Spinal cord (tissue), 10 donors: ENCODE measurements at places on chromosomes 5 and 9. TPM values are rescaled to one million over a fixed set of nuclear protein-coding genes. Genes with fewer than 3 reads are reported as not detected.
A peak's percentile ranks its signal among the peaks of the same experiment; 100 is the strongest.

- DNase-seq: no peak
- no peak overlapping the region for H3K4me3 ChIP-seq
- H3K36me3 ChIP-seq: no peaks in the 10 kb centered on the region
Observed at GRCh38 chr5:109959652-109960051, 269.9 kb downstream of the MAN2A1 start.

GRCh38 chr9:122070728-122071515 is 22.2 kb downstream of the TTLL11 start:
- peaks cover 10% of the 10 kb centered on the region for H3K4me1 ChIP-seq
- H3K27me3 ChIP-seq: no peaks in the 10 kb centered on the region
- H3K4me3 ChIP-seq: no peak overlapping the region
- no peak for DNase-seq
- no peaks in the 10 kb centered on the region for H3K36me3 ChIP-seq

- H3K27ac ChIP-seq: no peak overlapping the region
- no peaks in the 10 kb centered on the region for H3K36me3 ChIP-seq
- H3K4me1 ChIP-seq: no peaks in the 10 kb centered on the region
- H3K27me3 ChIP-seq: no peaks in the 10 kb centered on the region
Observed at GRCh38 chr5:55680353-55680752, 31.8 kb downstream of the SLC38A9 start.

DNA sequence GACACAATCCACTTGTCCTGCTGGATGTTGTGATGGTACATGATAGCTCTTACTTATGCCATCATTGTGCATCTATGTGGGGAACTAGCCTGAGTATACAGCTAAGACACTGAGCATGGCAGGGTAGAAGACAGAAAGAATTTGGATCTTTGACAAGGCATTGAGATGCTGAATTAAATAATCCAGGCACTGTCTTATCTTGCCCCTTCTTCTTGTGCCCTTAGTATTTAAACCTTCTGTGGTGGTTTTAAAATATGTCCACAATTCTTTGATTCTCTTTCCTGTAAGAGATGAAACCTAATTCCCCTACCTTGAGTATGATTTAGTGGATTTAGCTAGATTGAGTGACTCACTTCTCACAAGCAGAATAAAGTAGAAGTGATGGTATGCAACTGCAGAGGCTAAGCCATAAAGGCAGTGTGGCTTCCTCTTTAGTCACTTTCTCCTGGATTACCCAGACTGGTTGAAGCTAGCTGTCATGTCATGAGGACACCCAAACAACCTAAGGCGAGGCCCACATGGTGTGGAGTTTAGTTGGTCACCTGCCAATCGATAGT is 174.0 kb upstream of the NREP start:
- H3K27ac ChIP-seq: no peak overlapping the region
- no peaks in the 10 kb centered on the region for H3K4me1 ChIP-seq
- no peaks in the 10 kb centered on the region for H3K27me3 ChIP-seq
- H3K4me3 ChIP-seq: no peak overlapping the region
- no peaks in the 10 kb centered on the region for H3K36me3 ChIP-seq

ERGIC1 gene
- 86.9 TPM for total RNA-seq

GRCh38 chr5:42858031-42858643 is 46.4 kb upstream of the SELENOP start:
- no peak for DNase-seq
- H3K27ac ChIP-seq: peak overlapping the region; percentile 36
- no peaks in the 10 kb centered on the region for H3K36me3 ChIP-seq
- no peak overlapping the region for H3K4me3 ChIP-seq
- H3K4me1 ChIP-seq: peaks cover 4% of the 10 kb centered on the region

DNA sequence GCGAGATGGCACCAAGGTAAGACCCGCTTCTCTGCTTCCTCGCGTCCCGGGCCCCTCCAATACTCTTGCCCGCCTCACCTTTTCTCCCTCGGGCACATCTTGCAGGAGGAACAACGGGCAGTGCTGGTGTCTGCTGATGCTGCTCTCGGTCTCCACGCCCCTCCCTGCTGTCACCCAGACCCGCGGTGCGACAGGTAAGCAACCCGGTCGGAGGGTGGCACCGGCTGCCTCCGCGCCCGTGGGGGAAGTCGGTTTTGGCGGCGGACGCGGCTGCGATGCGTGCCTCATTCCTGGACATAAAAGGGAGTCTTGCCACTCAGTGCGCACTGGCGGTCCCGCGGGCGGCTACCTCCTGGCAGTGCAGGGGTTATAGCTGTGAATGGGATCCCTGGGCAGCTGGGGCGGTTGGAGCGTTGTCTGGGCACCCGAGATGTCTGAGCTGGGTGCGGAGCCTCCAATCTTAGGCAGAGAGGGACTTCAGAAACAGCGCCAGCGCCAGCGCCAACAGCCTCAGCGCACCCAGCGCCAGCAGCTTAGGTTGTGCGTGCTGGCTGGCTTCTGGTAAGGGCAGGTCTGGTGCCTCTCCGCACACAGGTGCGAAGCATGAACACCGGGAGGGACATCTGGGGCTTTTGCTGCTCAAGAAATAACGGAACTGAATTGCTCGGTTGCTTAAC is 488 bp downstream of the COL15A1 start:
- no peak overlapping the region for H3K27ac ChIP-seq
- no peak for DNase-seq
- H3K4me1 ChIP-seq: peaks cover 14% of the 10 kb centered on the region
- peaks cover 42% of the 10 kb centered on the region for H3K27me3 ChIP-seq

DNA sequence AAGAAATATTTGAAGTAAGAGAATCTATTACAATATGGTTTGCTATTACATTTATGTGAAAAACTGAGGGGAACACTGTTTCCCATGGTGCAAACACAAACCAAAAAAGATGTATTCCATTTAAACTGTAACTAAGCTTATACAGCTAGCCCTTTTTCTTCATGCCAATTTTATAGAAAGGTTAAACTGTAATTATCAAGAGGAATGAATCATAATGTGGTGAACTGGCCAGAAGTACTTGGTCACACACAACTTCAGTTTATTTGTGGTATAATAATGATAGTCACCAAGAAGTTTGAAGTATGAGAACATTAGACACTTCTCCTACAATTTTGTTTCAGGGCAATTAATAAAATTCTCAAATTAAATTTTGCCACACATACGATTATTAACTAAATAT is 177.9 kb downstream of the XRCC4 start:
- no peak for DNase-seq
- H3K27ac ChIP-seq: no peak overlapping the region
- no peaks in the 10 kb centered on the region for H3K36me3 ChIP-seq
- H3K4me1 ChIP-seq: peaks cover 5% of the 10 kb centered on the region
- no peak overlapping the region for H3K4me3 ChIP-seq

DNA sequence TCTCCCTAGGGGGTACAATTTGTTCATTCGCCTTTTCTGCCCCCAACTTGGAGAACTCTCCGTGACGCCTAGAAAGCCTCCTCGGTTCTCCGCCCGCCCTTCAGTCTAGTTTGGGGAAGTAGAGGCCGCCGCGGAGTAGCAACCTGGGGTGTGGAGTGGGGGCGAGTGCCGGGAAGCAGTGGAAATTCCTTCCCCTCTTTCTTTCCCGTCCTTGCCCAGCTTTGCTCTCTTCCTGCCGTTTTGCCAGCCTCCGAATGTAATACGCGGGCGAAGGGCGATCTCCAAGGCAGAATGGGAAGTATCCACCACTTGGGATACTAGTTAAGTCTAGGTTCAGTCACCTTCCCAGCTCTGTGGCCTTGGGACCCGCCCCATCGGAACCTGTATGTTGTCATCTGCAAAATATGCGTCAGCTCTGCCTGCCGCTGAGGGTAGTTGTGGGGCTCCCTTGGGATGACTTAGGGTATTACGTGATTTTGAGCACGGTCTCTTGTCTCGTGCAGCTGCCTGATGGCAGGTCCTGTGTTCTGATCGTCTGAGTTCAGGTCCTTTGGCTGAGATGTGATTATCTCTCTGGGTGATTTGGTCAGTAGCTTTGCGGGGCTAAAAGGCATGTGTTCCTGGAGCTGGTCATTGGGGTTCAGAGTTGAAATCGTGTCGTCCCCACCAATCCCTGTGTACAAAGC is 724 bp downstream of the PAM start:
- DNase-seq: no peak
- H3K27ac ChIP-seq: peak overlapping the region; percentile 67
- peaks cover 8% of the 10 kb centered on the region for H3K27me3 ChIP-seq
- peaks cover 20% of the 10 kb centered on the region for H3K4me1 ChIP-seq

SAXO1 gene
- 0.10 TPM for total RNA-seq

DNA sequence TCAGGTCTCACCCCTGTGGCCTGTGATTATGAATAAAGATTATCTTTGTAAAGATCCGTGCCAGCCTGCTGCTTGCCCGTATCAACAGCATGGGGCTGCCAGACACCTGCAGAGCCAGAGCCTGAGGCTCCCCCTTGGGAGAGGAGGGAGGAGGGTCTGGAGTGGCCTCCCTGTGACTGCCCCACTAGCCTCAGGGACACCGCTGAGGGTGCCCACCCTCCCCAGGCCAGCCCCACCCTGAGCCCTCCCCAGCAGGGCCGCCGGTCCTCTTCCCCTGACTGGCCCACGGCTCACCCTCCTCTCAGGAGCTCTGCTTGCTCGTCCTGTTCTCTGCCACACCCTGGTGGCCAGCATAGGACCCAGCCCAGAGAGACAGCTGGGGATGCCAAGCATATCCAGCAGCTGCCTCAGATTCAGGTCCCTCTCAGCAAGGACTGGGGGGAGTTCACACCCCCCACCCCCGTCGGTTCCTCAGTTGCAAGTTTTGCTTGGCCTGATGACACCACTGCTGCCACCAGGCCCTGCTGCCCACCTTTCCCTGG is 1.9 kb downstream of the SSNA1 start:
- H3K4me1 ChIP-seq: peaks cover 68% of the 10 kb centered on the region
- peaks cover 92% of the 10 kb centered on the region for H3K36me3 ChIP-seq
- H3K27ac ChIP-seq: no peak overlapping the region
- no peak for DNase-seq
- H3K4me3 ChIP-seq: no peak overlapping the region

GRCh38 chr9:124477648-124478285 is 27.5 kb downstream of the ADGRD2 start:
- H3K4me3 ChIP-seq: no peak overlapping the region
- H3K4me1 ChIP-seq: peaks cover 34% of the 10 kb centered on the region
- no peaks in the 10 kb centered on the region for H3K36me3 ChIP-seq
- H3K27ac ChIP-seq: no peak overlapping the region
- H3K27me3 ChIP-seq: peaks cover 33% of the 10 kb centered on the region

- peak overlapping the region; percentile 58 for H3K4me3 ChIP-seq
- H3K27me3 ChIP-seq: no peaks in the 10 kb centered on the region
- H3K36me3 ChIP-seq: peaks cover 8% of the 10 kb centered on the region
- peak overlapping the region; percentile 87 for H3K27ac ChIP-seq
- peaks cover 40% of the 10 kb centered on the region for H3K4me1 ChIP-seq
Observed at GRCh38 chr5:141478321-141478945, 2.7 kb downstream of the PCDHGC3 start.

DNA sequence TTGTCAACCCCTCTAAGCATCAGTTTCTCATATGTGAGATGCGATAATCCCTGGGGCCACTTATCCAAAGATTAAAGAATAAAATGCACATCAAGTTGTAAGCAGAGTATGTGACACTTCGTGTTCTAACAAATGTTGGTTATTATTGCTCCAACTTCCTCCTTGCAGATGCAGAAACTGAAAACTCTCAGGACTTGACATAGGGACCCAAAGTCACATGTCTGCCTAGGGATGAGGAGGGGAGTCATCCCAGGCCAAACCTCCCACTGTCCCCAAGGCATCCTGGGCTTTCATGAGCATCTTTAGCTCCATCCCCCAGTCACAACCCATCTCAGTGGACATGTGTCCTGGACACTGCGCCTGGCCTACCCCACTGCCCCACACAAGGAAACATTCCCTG is 27.5 kb upstream of the SYK start:
- no peaks in the 10 kb centered on the region for H3K4me1 ChIP-seq
- H3K36me3 ChIP-seq: no peaks in the 10 kb centered on the region
- no peak for DNase-seq
- no peaks in the 10 kb centered on the region for H3K27me3 ChIP-seq
- H3K4me3 ChIP-seq: no peak overlapping the region

STKLD1 gene
- 3.6 TPM for total RNA-seq

- no peaks in the 10 kb centered on the region for H3K4me1 ChIP-seq
- no peaks in the 10 kb centered on the region for H3K27me3 ChIP-seq
Observed at GRCh38 chr9:91126761-91127445, 234.8 kb downstream of the AUH start.

DNA sequence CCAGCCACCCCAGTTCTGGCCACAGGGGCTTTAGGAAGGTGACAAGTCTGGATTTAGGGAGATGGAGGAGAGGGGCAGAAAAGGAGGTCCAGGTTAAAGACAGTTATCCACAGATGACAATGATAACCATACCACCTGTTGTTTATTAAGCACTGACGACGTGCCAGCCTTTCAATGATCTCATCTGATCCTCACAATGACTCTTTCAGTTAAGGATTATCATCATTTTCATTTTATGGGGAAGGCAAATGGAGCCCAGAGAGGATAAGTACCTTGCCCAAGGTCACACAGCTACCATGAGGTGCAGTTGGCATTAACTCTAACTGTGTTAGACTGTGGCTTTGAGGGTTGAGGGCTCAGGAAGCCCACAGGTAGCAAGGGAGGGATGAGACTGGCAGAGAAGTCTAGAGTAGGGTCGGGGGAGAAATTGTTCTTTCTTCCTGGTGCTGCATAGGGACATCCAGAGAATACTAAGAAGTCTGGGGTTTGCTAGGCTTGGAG is 21.5 kb upstream of the JADE2 start:
- H3K36me3 ChIP-seq: no peaks in the 10 kb centered on the region
- H3K27me3 ChIP-seq: no peaks in the 10 kb centered on the region
- no peak overlapping the region for H3K4me3 ChIP-seq
- peaks cover 10% of the 10 kb centered on the region for H3K4me1 ChIP-seq

GRCh38 chr5:176553260-176554085 is 4.3 kb downstream of the CDHR2 start:
- H3K4me1 ChIP-seq: peaks cover 7% of the 10 kb centered on the region
- DNase-seq: no peak
- no peaks in the 10 kb centered on the region for H3K36me3 ChIP-seq
- no peak overlapping the region for H3K27ac ChIP-seq

DNA sequence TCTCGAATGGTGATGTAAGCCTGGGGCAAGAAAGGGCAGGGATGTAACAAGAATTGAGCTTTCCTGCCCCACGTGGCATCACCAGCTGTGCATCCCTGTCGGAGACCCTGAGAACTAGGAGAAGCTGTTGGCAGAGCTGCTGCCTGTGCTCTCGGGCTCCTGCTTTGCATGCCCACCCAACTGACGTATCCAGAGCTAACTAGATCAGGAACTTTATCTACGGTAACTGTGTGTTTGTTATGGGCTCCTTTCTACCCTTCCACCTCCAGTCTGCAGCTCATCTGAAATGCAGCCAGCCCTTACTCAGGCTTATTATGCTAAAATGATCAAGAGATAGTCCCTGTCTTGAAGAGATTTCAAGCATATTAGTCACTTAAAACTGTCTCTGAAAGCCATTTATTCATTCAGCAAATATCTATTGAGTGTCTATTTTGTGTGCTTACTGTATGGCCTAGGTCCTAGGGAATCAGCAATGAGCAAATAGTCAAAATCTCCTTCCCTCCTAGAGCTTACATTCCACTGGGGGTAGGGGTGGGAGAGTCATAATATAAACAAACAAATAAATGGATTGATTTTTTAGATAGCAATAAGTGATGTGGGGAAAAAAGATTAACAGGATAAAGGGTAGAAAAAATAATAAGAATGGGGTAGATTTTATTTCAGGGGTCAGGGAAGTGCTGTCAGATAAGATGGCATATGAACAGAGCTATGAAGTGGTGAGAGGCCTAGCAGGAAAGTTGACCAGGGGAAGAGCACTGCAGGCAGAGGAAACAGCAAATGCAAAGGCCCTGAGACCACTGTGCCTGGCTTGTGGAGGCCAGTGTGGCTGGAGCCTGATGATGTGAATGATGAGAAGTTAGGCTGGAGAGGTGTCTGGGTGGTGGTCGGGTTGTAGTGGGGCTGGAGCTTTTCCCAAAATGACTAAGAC is 118.2 kb downstream of the GALNT10 start:
- H3K36me3 ChIP-seq: no peaks in the 10 kb centered on the region
- peaks cover 3% of the 10 kb centered on the region for H3K27me3 ChIP-seq
- H3K4me3 ChIP-seq: no peak overlapping the region
- no peak overlapping the region for H3K27ac ChIP-seq
- DNase-seq: no peak
